Activated CD4-positive, alpha-beta T cell treated with anti-CD3 and anti-CD28 coated beads for 36 hours (primary cell): ENCODE measurements at places on chromosomes 13 and 19. TPM values are rescaled to one million over a fixed set of nuclear protein-coding genes. Genes with fewer than 3 reads are reported as not detected.

GRCh38 chr19:16226878-16227836 is 29.4 kb downstream of the AP1M1 start:
- DNase-seq = no peak

DNA sequence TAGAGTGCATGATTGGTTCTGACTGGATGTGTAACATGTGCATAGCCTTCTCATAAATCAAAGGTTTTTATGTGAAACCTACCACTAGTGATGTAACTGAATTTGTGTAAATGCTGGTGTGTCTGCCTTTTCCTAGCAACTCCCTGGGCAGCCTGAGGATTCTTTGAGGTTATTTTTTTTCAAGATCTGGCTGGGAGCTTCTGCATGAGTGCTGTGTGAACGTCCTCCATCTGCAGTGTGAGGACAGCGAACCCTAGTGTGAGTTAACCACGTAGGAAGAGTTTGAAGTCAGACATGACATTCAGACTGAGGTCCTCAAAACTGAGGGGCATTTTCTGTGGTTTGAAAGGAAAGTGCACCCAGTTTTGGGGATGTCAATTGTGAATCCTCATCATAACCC is 39.9 kb downstream of the DPRX start:
- no peak for DNase-seq

- no peak for DNase-seq
Observed at GRCh38 chr13:39397226-39397895, 205.6 kb downstream of the LHFPL6 start.

GRCh38 chr19:31254180-31254551 is 95.1 kb downstream of the TSHZ3 start:
- DNase-seq = no peak

DNA sequence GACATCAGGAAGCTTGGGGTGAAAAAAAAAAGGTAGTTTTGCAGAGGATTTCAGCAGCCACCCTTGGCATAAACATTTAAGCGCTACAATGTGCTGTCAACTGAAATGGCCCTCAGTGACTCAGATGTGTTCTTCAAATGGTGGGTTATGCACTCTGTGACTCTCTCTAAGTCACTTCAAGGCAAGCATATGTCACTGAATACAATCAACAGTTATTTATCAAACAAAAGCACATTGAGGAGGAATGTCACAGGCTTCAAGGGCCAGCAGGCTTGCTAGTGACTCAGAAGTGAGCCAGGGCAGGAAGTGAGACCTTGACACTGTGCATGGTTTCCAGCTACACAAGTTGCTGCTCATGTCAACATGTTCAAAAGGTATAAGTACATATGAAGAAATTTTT is 523.7 kb upstream of the HTR2A start:
- DNase-seq = no peak

- DNase-seq = peak; percentile 61
Observed at GRCh38 chr19:45468159-45468651, 409 bp downstream of the FOSB start.

GRCh38 chr19:5048727-5049553 is 80.0 kb downstream of the KDM4B start:
- DNase-seq = no peak

- peak; percentile 65 for DNase-seq
Observed at GRCh38 chr19:17680230-17680722, 7.9 kb downstream of the UNC13A start.

The DACH1 gene
- 0.09 TPM for total RNA-seq

The PSG7 gene
- not detected for total RNA-seq

The EFNB2 gene
- 0.05 TPM for total RNA-seq

The ZNF560 gene
- total RNA-seq = 0.25 TPM

The NAPSA gene
- total RNA-seq = 63.4 TPM

The MAB21L1 gene
- total RNA-seq = not detected

The LACC1 gene
- total RNA-seq = 3.1 TPM

The FLT3 gene
- 0.09 TPM for total RNA-seq

The SIGLEC12 gene
- 1.2 TPM for total RNA-seq

The ADAMTS10 gene
- 5.0 TPM for total RNA-seq
